ENCODE measurements at places on chromosomes 16 and 17.
A peak's percentile ranks its signal among the peaks of the same experiment; 100 is the strongest.

- DNase-seq: no peak
Measured at GRCh38 chr16:65122724-65123395, 997 bp upstream of the CDH11 start.

DNA sequence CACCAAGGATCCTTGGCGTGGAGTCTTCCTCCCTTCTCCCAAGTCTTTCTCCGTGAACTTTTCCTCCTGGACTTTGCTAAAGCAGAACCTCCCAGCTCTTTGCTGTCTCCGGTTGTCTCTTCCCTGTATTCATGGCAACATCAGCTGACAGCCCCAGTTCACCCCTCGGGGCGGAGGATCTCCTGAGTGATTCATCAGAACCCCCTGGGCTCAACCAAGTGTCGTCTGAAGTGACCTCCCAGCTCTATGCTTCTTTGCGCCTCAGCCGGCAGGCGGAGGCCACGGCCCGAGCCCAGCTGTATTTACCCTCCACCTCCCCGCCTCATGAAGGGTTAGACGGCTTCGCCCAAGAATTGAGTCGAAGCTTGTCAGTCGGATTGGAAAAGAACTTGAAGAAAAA lies 943 bp downstream of the CNTROB start:
- peak; percentile 19 for DNase-seq

- DNase-seq: no peak
Measured at GRCh38 chr17:49551221-49552069, 24.2 kb upstream of the NXPH3 start.

- no peak for DNase-seq
Measured at GRCh38 chr17:5812590-5812989, 228.3 kb upstream of the NLRP1 start.

DNA sequence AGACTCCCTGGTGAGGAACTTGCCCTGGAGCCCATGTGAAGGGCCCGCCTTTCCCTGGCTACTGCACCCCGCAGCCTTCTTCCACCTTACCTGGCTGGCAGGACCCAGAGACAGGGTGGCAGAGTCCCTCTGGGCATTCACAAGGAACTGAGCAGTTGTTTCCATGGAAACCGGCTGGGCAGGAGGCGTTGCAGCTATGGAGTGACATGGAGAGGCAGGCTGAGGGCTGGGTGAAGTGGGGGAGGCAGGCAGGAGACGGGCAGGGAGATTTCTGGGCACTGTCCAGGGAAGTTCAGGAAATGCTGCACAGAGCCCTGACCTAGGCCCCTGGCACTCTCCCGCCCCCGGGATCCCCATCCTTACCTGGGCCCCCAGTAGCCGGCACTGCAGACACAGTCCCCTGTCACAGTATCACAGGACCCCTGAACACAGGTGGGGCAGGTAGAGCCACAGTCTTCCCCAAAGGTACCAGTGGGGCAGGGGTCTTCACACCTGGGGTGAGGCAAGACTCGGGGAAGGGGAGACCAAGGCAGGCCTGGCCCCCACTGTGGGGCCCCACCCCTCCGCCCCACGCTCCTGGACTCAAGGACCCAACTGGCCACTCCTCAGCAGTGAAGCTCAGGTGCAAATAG lies 5.9 kb downstream of the SCARF1 start:
- no peak for DNase-seq

GRCh38 chr17:55089256-55089655 lies 120.7 kb downstream of the STXBP4 start:
- no peak for DNase-seq

DNA sequence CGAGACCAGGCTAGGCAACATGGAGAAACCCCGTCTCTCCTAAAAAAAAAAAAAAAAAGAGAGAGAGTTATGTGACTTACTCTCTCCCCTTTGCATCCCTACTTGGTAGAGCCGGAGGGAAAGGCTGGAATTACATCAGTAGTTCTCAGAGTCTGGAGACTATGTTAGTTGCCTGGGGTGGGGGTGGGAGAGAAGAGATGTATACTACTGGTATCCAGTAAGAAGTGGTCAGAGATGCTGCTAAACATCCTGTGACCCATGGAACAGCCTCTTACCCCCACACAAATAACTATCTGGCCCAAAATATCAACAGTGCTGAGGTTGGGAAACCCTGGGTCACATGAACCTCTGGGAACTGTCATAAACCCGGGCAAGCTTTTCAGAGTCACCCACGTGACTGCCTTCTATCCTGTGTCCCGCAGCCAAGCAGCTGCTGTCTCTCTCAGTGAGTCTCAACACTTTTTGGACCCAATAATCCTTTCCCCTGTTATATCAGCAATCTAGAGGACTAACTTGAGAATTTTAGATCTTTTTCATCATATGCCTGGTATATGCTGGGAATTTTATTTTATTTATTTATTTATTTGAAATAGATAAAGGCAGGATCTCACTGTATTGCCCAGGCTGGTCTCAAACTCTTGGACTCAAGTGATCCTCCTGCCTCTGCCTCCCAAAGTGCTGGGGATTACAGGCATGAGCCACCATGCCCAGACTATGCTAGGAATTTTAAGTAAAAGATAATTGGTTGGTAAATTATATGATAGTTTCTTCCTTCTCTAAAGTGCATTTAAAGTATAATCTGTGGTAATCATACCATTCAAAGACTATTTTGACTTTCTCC lies 8.7 kb downstream of the EIF1 start:
- DNase-seq: no peak

GRCh38 chr16:86824751-86825296 lies 246.5 kb downstream of the FOXL1 start:
- no peak for DNase-seq

- DNase-seq: no peak
Measured at GRCh38 chr17:73139296-73139695, 25.5 kb upstream of the SSTR2 start.

DNA sequence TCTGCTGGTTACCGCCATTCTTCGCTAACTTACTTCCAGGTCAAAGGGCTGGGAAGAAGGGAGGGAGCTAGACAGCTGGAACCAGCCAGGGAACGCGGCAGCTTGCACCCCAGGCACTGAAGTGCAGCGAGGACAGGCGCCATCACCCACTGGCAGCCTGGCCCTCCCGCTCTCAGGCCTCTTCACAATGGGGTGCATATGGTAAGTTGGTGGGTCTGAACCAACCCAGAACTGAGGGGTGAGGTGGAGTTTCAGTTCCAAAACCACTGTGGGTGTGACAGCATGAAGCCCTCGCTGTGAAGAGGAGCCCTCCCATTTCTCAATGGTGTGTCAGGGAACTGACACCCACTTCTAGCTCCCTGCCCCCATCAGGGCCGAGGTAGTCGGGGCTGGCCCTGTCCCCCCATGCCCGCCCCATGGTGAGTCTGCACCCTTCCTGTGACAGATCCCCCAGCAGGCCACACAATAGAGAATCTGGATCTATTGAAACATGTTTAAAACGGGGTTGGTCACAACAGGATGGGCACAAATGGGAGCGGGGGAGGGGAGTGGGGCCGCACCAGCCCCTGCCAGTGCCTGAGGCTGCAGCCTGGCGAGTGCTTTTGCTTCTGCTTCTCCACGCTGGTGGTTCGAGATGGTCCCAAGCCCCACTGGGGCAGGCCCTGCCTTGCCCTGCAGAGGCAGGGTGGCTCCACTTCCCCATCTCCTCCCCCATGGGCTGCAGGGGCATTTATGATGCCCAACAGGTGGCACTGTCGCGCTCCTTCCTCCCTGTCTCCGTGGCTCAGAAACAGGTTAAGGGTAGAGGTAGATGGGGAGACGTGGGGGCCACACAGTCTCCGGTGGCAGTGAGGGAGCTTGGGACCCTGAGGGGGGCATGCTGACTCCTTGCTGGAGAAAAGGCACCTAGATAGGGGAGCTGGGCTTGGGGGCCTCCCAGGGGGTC lies 2.3 kb downstream of the LIMD2 start:
- DNase-seq: peak; percentile 80

- DNase-seq: no peak
Measured at GRCh38 chr16:87648236-87648635, 45.9 kb downstream of the JPH3 start.

- no peak for DNase-seq
Measured at GRCh38 chr17:71963351-71963750, 157.5 kb upstream of the SOX9 start.

DNA sequence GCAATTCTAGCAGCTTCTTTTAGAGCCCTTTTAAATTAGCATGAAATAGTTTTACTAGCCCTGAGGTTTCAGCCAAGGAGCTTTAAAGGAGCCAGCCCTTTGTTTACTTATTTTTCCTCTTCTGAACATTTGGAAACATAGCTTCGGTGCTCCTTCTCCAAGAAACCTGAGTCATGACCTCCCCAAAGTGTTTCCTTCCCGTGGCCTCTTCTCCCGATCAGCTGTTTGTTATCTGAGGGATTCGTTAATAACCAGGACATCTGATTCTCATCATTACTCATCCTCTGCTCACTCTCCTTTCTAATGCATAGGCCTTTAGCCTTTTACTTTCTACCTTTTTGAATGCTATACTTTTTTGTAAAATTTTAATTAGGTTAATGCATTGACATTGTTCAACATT lies 204.5 kb downstream of the WWOX start:
- DNase-seq: no peak

DNA sequence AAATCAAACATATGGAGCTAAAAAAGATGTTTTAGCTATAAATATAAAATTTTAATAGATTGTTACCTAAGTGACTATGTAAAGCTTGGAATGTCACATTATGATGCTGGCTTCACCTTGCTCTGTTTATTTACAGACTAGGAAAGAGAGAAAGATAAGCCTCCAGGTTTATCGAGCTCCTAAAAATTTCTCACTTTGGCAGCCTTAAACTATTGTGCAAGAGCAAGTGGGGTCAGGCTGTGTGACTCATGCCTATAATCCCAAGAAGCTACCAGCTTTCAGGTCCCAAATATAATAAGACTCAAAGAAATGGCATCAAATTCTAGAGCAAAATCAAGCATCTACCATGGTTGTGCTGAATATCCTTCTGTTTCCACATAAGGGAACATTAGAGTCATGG lies 34.3 kb upstream of the PRSS54 start:
- DNase-seq: no peak

GRCh38 chr16:1367486-1368174 lies 15.9 kb downstream of the GNPTG start:
- DNase-seq: no peak

DNA sequence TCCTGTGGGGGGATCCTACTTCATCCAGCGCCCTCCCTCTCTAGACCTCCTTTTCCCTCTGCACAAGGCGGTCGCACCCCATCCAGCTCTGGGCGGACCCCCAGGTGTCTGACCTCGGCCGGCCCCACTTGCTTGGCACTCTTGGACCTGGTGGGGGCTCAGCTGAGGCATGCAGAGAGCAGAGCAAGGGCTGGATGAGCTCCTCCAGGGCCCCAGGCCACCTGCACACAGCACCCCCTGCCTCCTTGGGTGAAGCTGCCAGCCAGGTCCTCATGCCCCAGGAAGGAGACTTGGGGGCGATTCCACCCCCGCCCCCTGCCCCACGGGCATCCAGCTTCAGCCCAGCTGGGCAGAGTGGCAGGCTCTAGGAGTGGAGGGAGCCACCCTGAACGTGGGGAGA lies 159.4 kb upstream of the GSE1 start:
- DNase-seq: no peak

- no peak for DNase-seq
Measured at GRCh38 chr16:56350491-56351405, 74.6 kb downstream of the AMFR start.

DNA sequence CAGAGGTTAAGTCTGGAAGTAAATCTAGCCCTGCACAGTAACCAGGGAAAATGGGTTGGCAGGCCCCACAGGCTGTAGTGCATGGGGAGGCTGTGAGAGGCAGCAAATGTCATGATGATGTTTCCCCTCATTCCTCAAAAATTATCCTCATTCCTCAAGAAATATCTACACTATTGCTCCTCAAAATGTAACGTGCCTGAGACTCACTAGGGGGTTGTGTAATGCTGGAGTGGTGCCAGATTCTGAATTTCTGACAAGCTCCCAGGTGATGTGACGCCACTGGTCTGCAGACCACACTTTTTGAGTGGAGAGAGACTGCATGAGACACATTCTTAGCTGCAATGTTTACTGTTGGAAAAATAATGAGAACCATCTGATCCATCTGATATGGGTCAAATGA lies 1.2 kb upstream of the MPP3 start:
- no peak for DNase-seq

- no peak for DNase-seq
Measured at GRCh38 chr17:20256144-20256543, 211.2 kb downstream of the LGALS9B start.

DNA sequence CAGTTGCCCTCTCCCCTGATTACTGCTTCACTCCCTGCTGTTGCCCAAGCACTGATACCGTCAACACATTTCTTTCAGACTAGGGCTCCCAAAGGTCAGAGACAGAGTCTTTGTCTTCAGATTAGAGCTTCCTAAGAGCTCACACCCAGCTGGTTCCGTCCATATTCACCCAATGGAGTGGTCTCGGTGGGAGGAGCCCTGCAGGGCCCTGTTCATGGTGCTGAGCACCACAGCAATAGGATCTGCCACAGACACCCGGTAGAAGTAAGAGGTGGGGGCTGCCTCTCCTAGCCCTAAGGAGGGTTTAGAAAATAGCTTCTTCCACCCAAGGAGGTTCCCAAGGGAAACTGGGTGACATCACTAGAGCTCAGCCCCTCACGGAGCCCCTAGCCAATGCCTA lies 128.3 kb downstream of the CCDC144A start:
- no peak for DNase-seq

DNA sequence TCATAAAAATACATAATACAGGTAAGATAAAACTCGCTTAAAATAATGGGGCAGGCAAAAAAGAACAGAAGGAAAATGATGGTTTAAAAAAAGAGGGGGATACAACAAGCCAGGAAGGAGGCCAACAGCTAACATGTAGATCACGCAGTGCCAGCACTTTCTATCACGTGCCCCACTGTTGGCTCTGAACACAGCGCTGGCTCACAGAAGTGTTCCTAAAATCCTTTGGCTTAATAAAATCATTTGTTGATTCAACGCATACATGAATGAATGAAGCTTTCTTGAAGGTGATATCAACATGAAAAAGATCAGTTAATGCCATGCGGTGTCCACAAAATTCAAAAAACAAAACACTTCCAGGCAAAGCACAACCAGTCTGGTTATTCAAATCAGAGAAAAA lies 8.5 kb downstream of the ITGAE start:
- no peak for DNase-seq

- DNase-seq: no peak
Measured at GRCh38 chr16:51407199-51407598, 256.1 kb upstream of the SALL1 start.

Data from activated naive CD4-positive, alpha-beta T cell treated with anti-CD3 and anti-CD28 coated beads, Interleukin-2, amount 50 U/mL, for 16 hours (primary cell).